Hematopoietic multipotent progenitor cell treated with erythropoietin and hydrocortisone succinate and interleukin-3 and kit ligand, for 17 days (in vitro differentiated cells): ENCODE measurements at places on chromosomes 5 and 9.

DNA sequence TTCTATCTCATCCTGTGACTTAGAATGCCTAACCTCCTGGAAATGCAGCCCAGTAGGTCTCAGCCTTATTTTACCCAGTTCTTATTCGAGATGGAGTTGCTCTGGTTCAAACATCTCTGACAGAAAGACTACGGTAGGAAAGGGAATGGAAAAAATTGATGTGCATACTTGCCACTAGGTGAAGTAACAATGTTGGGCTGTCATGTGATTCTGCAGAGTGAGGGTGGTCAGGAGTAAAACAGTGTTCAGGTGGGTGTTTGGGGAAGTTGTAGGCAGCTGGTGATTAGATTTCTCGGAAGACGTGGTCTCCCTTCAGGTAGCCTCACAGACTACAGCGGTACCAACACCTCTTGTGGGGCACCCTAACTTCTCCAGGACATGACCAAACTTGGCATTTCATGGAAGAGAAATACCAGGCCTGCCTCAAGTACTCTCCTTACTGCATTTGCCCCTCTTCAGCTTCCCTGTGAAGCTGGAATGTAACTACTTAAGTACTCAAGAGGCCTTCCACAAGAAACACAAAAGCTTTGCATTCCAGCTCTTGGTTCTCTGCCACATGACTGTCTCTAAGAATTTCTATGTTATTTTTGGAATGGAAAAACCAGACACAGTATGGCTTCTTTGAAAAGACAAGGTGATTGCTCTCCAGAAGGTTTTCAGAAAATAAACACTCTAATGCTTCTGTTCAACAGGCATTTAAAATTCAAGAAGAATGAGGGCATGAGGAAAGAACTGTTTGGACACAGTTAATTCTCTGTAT is 17.4 kb upstream of the ENTREP1 start:
- no peak for DNase-seq

DNA sequence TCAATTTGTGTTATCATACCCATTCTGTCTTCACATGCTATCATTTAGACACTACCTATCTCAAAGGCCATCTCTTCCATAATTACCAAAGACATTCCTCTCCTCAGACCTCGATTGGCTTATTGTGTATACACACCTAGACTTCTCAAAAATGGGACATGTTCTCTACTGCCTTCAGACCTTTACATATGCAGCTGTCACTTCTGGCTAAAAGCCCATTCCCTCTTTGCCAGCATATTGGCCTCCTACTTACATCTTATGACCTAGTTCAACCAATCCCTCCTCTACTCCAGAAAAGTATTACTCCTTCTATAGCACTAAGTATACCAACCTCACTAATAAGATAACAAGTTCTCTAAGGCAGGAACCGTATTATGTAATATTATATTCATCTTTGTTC is 84.4 kb downstream of the RAPGEF6 start:
- DNase-seq: no peak

DNA sequence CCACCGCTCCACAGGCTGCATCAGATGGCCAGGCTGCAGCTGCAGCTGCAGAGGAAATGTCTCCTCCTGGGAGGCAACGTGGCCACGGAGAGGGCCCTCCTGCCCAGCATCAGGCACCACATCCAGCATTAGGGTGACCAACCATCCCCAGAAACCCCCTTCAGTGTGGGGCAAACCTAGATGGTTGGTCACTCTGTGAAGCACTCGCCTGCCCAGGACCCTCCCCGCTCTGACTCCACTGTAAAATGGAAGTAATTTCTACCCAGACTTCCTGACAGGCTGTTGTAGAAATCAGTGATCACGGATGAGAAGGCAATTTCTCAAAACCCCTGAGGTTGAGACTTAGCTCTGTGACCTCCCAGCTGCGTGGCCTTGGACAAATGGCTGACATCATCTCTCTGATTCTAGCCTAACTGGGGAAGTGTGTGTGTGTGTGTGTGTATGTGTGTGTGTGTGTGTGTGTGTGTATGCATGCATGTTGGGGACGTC is 31.6 kb downstream of the B4GALT1 start:
- DNase-seq: no peak

- DNase-seq: no peak
These were observed at the start of gene UBTD2 for GRCh38 chr5:172283020-172283861. UBTD2 (minus strand) TSS chr5:172283764; CDS start chr5:172283665, 99 bp downstream.

GRCh38 chr5:123717139-123717538 is 205.2 kb downstream of the CSNK1G3 start:
- DNase-seq: no peak
